ENCODE measurements at places on chromosomes 5 and 9. TPM values are rescaled to one million over a fixed set of nuclear protein-coding genes. Genes with fewer than 3 reads are reported as not detected.

DNA sequence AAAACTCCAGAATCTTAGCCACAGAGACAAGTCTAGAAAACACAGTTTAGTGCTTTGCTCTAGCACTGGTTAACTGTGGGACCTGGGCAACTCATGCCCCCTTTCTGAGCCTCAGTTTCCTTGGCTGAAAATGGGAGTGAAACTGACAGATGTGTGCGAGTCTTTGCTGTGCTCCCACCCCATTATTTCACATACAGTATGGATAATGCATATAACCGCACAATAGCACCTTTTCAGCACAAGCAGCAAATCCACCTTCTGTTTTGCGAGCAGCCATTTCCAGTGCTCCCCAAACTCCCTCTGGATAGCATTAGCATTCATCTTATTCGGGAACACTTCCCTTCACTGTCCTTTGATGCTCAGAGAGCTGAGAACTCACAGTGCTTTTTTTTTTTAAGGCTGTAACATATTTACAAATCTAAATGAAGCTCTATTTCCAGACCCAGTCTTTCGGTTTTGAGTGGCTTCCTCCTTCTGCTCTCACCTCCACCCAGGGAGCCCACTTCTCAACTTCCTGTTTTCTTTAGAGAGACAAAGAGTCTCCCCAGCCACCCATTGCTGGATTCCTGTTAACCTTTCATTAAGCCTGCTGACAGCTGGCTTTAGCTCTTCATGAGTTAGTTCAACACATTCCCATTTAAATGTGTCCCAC lies 49.2 kb downstream of the TIMD4 start:
- no peak for DNase-seq

ZNF300 gene
- 6.3 TPM for total RNA-seq

GRCh38 chr9:89915187-89915586 lies 310.4 kb downstream of the GADD45G start:
- no peak for DNase-seq

ADRA1B gene
- 0.48 TPM for total RNA-seq

- no peak for DNase-seq
These were observed 67.3 kb upstream of the CEMIP2 start for GRCh38 chr9:71835596-71835995.

SPATA31D4 gene
- total RNA-seq: 1.7 TPM

CRHBP gene
- total RNA-seq: 0.96 TPM

Data from umbilical cord (tissue), 2 donors.